ENCODE measurements at places on chromosomes 16 and 17.

DNA sequence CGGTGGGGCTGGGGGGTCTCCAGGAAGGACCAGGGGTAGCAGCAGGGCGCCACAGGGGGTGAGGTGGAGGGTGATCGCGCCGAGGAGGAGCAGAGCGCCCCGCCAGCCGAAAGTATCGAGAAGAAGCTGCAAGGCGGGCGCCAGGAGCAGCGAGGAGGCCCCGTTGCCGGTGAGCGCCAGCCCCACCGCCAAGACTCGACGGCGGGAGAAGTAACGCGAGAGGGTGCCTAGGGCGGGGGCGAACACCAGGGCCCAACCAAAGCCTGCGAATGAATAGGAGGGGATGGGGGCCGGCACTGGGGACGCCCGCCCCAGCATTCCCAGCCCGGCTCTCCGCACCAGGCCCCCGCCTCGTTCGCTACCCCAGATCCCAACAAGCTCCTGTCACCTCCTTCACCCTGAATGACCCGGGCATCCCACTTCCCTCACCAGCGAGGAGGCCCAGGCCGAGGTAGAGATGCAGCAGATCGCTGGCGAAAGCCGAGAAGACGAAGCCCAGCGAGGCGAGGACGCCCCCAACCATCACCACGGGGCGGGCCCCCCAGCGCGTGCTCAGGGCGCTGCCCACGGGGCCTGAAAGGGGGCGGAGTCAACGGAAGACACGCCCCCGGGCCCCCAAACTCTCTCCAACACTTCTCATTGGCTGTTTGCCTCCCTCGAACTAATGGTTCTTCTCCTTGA, 1.3 kb downstream of the SLC16A11 start:
- no peak for DNase-seq

DNA sequence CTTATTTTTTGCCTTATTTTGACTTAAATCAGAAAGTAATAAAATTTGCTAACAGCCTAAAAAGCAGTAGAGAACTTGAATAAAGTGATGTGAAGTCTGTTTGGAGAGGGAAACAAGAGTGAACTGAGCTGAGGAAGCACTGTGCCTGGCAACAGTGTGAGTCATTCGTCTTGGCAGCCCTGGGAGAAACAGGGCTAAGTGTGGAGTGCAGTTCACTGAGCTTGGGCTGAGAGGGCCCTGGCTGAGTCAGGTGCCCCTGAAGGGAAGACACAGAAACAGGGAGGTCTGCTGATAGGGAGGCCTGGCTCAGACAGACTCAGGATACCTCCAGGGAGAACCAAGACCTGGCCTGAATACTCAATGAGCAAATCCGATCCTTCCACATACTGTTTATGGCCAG, 132.1 kb downstream of the HS3ST4 start:
- DNase-seq, result no peak

DNA sequence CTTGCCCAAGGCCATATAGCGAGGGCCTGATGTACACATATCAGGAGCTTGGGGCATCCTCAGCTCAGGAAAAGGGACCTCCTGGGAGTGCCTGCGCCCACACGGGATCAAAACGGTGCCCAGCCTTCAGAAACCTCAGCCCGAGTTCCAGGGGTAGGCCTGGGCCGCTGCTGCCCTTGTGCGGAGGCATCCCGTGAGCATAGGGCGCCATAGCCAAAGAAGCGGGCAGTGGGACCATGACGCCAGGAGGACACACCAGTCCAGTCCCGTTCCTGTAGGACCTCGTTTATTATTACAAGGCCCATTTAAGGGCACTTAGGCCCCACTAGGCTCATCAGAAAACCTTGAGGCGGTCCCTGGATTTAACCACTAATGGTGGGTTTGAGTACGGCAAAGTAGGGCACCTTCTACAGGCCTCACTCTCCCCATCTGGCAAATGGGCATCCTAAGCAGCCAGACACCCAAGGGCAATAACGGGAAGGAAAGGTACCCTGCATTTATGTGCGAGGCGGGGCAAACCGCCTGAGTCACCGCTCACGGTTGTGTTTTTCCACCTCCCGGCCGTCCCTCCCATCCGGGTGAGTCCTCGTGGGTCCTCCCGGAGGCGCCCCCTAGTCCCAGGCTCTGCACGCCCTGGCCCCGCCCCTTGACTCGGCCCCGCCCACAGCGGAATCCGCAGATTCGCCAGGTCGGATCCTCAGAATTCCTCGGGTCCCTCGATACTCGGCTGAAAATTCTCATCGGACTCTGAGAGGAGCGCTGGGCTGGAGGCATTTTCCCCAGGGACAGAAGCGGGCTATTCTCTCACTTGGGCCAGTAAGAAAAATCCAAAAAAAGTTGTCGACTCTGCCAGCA, 726 bp upstream of the SETD1A start:
- peak; percentile 89 for DNase-seq

DNA sequence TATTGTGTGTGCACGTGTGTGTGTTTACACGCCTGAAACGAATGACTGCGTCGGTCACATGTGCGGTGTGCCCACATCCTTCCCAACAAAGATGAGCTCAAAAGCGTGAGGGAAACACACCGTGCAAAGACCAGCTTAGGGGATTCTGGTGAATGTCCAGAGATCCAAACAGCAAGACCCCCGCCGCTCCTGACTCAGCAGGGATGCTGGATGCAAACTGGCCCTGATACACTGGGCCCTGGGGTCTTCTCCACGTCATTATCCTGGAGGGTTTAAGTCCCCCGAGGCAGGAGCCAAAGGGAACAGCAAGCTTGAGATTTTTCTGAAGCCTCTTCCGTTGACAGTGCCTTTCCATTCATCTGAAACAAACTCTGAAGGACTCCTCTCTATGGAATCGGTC, 59.2 kb downstream of the TBC1D16 start:
- DNase-seq, result no peak

DNA sequence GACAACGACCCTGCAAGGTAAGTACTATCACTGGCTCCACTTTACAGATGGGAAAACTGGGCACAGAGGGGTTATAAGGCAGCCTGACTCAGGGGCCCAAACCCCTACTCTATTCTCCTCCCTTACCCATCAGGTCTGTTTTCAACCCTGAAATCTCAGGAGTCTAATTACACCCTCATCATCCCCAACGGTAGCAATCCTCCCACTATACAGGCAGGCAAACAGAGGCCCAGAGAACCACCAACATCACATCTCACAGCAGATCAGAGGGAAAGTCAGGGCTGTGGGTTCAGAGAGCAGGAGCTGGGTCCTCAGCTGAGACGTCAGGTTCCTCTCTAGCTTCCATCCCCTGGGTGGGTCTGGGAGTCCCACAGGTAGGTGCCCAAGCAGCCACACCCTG, 16.5 kb downstream of the JUP start:
- no peak for DNase-seq

- DNase-seq, result peak; percentile 8
These were observed 22.5 kb upstream of the DYNLL2 start for GRCh38 chr17:58060596-58061191.

DNA sequence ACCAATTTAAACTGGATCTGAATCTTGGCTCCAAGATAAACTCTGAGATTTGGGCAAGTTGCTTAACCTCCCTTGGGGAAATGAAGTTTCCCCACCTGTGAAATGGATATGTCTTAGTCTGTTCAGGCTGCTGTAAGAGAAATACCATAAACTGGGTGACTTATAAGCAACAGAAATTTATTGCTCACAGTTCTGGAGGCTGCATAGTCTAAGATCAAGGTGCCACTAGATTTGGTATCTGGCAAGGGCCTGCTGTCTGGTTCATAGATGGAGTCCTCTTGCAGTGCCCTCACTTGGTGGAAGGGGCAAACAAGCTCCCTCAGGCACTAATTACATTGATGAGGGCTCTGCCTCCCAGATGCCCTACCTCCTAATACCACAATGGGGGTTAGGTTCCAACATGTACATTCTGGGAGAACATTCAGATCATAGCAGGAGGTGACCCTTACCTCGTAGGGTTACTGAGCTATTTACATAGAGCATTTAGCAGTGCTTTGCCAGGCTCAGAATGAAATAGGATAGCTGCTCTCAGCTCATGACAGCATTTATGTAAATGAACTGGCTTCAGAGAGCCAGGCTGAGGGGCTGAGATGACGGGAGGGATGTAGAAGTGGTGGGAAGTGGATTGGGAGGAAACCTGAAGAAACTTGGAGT, 83.9 kb downstream of the SPECC1 start:
- DNase-seq, result no peak

GRCh38 chr17:55264278-55264644, 499 bp upstream of the HLF start:
- DNase-seq, result no peak

GRCh38 chr16:71811261-71811803, 2.7 kb upstream of the AP1G1 start:
- DNase-seq, result no peak

DNA sequence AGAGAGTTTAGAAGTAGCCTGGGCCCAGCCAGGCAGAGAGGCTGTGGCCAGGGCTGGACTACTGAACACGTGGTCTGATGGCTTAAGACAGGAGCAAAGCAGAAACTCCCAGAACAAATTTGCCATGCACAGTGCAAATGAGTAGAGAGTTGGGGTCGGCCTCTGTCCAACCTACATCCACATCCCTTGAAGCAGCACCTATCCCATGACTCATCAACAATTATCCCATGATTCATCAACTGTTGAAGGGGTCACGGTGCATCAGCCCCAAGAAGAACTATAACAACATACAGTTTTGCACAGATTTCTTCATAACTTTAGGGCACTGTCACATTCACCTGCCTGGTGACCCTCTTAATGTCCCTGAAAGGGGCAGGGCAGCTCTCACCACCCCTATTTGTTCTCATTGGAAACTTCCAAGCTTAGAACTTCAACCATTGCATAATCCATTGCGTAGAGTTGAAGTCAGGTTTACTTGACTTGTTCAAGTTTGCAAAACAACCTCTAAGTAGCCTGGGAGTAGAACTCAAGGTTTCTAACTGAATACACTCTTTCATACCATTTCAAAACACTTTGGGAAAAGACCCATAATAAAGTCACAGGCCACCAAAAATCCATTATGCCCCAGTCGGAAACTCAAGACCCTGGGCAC, 235.2 kb upstream of the CDH5 start:
- DNase-seq, result peak; percentile 69

GRCh38 chr17:38602453-38602852, 3.3 kb downstream of the SRCIN1 start:
- DNase-seq, result no peak

DNA sequence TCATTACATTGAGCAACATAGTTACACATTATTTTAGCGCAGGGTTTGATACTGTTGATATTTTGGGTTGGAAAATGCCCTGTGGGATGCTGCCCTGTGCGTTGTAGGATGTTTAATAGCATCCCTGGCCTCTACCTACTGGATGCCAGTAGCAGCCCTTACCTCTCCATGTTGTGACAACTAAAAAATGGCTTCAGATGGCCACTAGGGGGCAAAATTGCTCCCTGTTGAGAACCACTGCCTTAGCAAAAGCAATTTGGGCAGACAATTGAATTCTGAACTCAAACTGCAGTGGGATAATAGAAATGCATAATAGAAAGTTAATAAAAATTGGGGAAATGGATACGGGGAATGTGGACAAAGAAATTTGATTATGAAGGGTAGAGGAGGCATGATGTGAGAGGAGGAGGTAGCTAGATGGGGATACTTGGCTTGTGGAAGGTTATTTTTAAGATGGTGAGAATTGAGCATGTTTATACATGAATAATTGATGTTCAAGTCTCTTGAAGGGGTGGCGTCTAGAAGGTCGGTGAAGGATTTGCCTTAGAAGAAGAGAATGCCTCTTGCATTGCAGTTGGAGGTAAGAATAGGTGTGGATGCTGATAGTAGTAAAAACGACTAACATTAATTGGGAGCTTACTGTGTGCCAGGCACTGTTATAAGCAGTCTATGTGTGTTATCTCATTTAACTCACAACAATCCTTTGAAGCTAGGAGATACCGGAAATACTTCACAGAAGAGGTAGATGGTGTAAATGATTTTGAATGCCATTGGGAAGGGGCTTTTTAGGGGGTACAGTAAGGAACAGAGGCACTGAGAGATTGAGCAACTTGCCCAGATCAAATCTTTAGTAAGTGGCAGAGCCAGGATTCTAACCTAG, 19.0 kb downstream of the HEATR9 start:
- DNase-seq, result peak; percentile 64

- peak; percentile 60 for DNase-seq
These were observed 768 bp upstream of the TBX6 start for GRCh38 chr16:30092373-30093010.

DNA sequence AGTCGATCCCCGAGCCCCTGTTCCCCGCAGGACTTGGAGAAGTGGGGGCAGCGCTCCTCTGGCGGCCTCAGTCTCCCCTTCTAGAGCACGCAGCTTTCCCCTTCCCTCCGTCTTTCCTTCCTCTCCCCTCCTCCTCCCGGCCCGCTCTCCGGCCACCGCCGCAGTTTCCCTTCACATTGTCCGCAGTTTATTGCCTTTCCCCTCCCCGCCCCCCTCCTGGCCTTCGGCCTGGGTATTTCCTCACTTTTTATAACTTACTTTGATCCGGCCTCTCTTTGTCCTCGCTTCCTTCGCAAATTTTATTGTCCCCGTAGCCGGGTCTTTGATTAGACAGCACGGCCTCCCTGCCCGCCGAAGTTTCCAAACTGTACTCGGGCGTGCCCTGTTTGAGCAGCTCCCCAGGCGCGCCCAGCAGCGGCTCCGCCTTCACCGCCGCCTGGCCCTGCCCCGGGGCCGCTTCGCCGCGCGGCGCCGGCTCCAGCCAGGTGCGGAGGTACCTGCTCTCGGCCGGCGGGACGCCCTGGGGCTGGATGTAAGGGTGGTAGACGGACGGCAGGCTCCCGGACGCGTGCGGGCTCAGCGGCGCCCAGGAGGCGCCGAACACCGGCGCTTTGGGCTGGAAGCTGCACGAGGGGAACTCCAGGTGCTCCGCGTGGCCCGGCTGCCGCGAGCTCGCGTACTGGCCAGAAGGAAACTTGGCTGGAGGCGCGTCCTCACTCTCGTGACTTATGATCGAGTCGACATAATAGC, 488 bp downstream of the HOXB9 start:
- DNase-seq, result no peak

DNA sequence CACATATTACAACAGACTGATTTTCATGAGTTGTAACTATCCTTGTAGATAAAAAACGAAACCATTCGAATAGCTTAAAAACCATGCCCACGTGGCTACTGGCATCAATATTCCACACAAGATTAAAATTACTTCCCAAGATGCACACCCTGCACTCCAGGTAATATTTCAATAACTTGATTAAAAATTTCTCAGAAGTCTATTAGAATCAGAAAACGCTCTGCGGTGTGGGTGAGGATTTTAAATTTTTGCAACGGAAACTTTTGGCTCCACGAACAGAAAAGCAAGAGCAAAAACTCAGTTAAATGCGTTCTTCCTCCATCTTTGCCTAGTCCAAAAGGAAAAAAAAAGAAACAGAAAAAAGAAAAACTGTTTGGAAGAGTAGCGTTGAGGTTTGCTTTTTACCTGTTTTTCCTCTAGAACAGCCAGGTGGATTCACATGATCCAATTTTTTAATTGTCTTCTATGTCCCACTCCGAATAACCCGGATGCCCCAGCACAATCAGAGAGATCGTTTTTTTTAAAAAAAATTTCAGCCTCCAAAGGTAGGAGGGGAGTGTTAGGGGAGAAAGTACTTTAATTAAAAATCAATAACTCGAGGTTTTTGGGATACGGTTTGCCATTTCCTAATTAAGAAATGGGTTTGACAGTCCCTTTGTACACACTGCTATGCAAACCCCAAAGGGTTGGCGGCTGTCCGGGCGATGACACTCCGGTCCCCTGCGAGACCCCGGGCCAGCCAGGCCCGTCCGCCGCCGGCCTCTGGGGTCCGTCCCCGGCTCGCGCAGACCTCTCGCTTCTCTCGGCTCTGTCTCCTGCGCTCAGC, 708 bp upstream of the NFAT5 start:
- no peak for DNase-seq
